ENCODE measurements at places on chromosomes 7 and 10.

DNA sequence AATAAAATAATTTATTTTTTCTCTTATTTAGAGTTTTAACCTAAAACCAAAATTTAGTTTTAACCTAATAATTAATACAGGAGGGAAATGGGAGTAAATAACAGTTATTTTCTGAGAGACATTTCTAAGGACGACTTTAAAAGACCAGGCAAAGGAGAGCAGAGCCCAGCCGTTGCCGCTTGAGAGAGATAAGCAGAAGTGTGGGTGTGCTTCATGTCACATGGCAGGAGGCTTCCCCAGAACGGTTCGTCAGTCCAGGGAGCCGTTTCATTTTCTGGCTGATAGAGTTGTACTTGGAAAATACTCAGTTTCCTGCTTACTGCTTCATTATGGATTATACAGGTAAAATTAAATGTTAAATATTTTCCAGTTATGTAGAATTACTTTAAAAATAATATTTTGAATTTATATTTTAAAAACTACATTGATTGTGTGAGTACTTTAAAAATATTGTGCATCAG, 61.4 kb downstream of the ST7 start:
- DNase-seq, result peak; percentile 68

GRCh38 chr10:34918060-34918775, 103.1 kb upstream of the PARD3 start:
- DNase-seq, result no peak

- DNase-seq, result no peak
These were observed 16.9 kb downstream of the PRF1 start for GRCh38 chr10:70585578-70586169.

GRCh38 chr10:82738592-82738991, 863.6 kb downstream of the NRG3 start:
- DNase-seq, result no peak

GRCh38 chr7:135361788-135362187, 128.2 kb downstream of the STRA8 start:
- no peak for DNase-seq

DNA sequence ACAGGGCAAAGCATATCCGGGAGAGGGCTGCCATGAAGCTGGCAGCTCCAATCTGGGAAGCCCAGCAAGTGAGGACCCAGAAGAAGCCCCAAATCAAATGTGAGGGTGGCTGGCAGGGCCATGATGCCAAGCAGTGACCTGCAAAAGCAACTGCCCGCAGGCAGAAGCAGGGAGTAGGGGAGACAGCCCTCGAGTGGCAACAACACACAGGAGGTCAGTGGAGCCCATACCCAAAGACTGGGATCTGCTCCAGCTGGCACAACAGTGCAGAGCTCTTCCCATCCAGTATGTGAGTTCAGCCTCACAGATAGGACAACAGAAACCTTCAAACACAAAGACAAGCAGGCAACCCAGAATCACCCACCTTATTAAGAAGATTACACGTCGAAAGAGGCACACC, 45.0 kb downstream of the GRID1 start:
- no peak for DNase-seq

DNA sequence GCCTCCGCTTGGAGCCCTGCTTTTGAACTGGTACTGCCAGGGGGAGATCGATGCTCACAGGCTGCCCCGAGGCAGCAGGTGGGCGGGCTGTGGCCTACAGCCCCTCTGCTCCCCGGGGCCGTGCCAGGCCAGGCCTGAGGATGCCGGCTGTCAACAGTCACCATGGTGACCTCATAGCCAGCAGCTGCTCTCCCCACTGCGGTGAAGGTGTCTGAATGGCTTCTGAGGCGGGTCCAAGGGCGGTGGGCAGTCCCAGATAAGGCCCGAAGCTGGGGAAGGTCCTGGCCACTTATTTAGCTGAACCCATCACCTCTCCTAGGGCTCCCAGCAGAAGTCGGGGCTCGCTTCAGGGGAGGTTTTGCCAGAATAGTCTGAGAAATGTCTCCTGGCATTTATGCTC, 179.3 kb downstream of the ARHGAP12 start:
- peak; percentile 20 for DNase-seq

DNA sequence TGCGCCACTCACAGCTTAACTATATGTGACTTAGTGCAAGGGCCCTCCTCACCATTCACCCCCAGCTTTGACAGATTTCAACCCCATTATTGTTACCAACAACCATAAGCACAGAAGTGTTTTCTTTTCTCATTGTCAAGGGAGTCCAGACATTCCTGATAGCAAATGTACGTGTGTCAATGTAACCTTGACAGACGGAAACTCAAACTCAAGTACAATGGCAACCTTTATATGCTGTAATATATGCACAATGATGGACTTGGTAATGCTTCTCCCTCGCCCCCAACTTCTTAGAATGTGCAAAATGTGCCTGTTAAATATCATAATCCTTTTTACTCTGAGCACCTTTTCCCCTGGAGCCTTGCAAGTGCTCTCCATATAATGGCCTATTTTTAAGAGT, 34.7 kb downstream of the CYCS start:
- DNase-seq, result no peak

DNA sequence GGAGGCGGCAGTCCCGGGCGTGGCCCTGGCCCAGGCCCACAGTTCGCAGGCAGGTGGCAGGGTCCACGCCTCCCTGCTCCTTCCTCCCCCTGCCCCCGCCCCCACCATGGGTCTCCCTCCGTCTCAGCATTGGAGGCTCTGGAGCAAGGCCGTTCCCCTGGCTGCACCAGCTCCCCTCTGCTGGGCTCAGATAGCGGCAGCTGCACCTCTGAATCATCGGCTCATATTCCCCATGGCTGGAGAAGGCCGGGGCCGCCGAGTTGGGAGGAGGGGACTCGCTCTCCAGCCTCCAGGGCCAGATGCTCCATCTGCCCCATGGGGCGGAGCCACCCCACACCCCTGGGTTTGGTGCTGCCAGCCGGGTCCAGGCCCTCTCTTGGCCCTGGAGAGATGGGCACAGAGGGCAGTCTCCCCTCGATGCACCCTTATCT, 145.0 kb downstream of the ELFN1 start:
- DNase-seq, result no peak

DNA sequence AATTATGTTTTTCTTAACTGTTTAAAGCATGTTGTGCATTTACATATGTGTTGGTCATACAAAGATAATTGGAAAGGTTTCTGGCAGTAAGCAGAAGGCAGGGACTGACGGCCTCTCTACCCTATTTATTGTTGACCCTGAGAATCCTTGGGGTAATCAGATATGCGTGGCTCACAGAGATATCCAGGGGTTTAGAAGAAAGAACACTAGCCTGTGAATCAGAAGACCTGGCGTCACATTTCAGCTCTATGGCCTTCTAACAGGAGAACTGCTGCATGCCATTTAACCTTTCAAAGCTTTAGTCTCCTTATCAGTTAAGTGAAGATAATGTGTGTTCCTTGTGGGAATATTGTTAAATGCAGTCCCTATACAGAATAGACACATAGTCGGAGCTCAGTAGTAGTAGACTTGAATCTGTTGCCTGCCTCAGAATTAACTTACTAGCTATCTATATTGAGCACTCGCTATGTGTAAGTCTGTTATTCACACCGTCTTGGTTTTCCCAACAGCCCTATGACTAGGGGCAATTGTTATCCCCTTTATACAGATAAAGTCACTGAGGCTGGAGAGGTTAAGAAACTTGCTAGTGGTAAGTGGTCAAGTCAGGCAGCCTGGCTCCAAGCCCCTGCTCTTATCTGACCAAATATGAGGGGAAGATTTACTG, 129.6 kb upstream of the ANKRD1 start:
- DNase-seq, result no peak

All from right lobe of liver (tissue), 6 donors.